ENCODE measurements at places on chromosomes 2 and 18. TPM values are rescaled to one million over a fixed set of nuclear protein-coding genes. Genes with fewer than 3 reads are reported as not detected.

Gene ASB18
- total RNA-seq, result not detected

Gene NEURL3
- total RNA-seq, result 0.57 TPM

Gene SRD5A2
- not detected for total RNA-seq

Gene RAX
- total RNA-seq, result not detected

Gene TEKT4
- not detected for total RNA-seq

Gene IL18R1
- total RNA-seq, result 18.4 TPM

Gene CYP1B1
- 2.4 TPM for total RNA-seq
